ENCODE measurements at places on chromosomes 1 and 21.
A peak's percentile ranks its signal among the peaks of the same experiment; 100 is the strongest.

DNA sequence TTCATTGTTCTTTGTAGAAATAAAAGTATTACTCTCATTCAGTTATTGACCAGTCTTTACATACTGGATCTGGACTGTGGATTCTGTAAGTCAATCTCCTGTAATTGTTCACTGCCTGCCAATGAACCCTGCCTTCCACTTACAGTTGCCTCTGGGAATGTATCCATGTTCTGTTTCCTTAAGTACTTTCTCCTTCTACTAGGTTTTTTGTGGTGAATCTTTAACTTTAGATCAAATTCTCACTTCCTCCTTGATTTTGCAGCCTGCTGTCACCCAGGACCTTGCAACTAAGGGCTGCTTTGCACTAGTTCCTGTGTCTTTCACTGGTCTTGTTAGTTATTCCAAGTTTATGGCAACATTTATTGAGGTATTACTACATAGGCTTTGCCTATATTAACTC is 28.2 kb upstream of the ANKRD13C start:
- DNase-seq, result no peak

GRCh38 chr1:245997471-245998258 is 509.4 kb downstream of the SMYD3 start:
- peak; percentile 33 for DNase-seq

- peak; percentile 84 for DNase-seq
These were observed 41.6 kb downstream of the NSL1 start for GRCh38 chr1:212749821-212750535.

- DNase-seq, result no peak
These were observed 391.0 kb downstream of the OMA1 start for GRCh38 chr1:58155418-58156123.

GRCh38 chr1:154856544-154856943 is 13.5 kb downstream of the KCNN3 start:
- DNase-seq, result no peak

- no peak for DNase-seq
These were observed 21.4 kb downstream of the STUM start for GRCh38 chr1:226569879-226570547.

DNA sequence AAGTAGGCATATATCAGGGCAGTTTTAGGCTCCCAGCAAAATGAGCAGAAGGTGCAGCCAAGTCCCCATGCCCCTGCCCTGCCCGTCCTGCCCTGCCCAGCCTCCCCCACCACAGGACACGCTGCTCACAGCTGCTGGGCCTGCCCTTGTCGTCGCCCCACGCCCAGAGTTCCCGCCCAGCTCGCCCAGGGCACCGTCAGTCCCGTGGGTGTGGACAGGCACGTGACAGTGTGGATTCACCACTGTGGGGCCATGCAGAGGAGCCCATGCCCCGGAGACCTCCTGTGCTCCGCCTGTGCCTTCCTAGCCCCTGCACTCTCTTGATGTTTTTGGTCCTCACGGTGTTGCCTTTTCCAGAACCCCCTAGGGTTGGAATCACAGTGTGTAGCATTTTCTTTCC is 7.0 kb downstream of the FAAP20 start:
- DNase-seq, result no peak

Data from GM03348 (cell line).